ENCODE measurements at places on chromosomes 11 and 22.
A peak's percentile ranks its signal among the peaks of the same experiment; 100 is the strongest.

GRCh38 chr11:66719111-66719872, 9.7 kb downstream of the SPTBN2 start:
- no peak for DNase-seq

DNA sequence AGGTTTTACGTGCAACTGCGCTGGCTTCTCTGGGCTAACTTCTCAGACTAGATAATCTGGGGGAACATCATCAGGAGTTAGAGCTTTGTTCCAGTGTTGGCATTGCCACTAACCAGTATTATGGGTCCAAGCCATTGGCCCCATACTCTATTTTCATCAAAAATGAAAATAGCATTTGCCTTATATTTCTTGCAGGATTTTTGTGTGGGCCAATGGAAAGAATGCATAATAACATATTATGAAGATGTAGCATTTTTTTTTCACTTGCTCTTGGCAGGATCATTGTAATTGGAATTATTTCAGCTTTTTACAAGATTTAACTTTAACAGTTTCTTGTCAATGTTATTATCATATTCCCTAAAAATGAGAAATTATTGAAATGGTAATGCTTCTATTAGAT, 16.1 kb downstream of the ARHGAP42 start:
- no peak for DNase-seq

DNA sequence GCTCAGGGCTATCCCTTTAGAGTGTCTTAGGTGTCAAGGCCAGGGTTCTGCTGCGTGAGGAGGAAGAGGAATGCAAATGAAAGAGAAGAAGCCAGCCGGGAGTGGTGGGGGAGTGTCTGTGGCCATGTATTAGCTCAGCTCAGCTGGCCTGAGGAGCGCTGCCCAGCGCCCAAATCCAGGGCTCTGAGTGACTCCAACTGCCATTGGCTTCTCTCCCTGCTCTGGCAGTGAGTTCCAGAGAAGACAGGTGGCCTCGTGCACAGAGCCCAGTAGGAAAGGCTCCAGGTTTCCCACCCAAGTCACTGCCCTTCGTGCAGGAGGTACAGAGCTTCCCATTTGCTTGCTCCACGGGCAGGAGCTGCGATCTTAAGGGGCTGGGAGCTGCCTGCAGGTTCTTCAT, 302.0 kb downstream of the KIRREL3 start:
- no peak for DNase-seq

DNA sequence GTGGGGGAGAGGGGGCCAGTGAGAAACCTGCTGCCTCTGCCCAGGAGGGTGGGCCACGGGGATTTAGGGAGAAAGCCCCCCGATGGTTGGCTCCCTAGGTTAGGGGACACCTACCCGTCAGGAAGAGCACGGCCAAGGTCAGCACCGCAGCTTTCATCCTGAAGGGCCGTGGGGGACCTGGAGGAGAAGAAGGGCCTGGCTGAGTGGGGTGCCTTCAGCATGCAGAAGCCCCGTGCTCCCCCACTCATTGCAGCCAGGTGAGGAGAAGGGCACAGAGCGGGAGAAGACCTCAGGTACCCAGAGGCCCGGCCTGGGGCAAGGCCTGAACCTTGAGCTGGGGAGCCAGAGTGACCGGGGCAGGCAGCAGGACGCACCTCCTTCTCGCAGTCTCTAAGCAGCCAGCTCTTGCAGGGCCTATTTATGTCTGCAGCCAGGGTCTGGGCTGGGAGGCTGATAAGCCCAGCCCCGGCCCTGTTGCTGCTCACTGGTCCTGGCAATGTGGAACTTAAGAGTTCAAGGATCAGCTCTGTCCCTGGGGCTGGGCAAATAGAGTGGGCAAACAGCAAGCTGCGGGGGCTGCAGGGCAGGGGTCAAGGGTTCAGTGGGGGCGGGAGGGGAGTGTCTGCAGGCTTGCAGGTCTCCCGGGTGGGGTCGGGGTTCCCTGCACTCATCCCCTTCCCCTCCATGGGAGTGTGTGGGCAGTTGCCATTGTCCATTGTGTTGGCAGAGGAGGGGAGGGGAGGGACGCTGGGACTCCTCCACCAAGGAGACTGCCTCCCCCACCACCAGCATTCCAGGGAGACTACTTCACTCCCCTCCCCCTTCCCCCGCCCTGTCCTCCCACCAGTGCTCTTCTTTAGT, at the start of gene APOA1:
Gene APOA1, minus strand, starts transcription at position 392 of the 861 bp plus-strand sequence. Its CDS starts 235 bp downstream, at position 157.
- DNase-seq = no peak

GRCh38 chr22:20632082-20632481, 124.7 kb downstream of the MED15 start:
- DNase-seq = no peak

- peak; percentile 27 for DNase-seq
Observed at GRCh38 chr11:102831489-102832440, 11.6 kb downstream of the MMP3 start.

- no peak for DNase-seq
Observed at GRCh38 chr11:12274558-12275197, 102.7 kb upstream of the PARVA start.

GRCh38 chr11:130776061-130776419, 140.2 kb downstream of the SNX19 start:
- no peak for DNase-seq

- DNase-seq = no peak
Observed at GRCh38 chr11:94472916-94473799, 20.5 kb downstream of the MRE11 start.

GRCh38 chr11:8262552-8263108, 1.0 kb downstream of the LMO1 start:
- DNase-seq = peak; percentile 43

DNA sequence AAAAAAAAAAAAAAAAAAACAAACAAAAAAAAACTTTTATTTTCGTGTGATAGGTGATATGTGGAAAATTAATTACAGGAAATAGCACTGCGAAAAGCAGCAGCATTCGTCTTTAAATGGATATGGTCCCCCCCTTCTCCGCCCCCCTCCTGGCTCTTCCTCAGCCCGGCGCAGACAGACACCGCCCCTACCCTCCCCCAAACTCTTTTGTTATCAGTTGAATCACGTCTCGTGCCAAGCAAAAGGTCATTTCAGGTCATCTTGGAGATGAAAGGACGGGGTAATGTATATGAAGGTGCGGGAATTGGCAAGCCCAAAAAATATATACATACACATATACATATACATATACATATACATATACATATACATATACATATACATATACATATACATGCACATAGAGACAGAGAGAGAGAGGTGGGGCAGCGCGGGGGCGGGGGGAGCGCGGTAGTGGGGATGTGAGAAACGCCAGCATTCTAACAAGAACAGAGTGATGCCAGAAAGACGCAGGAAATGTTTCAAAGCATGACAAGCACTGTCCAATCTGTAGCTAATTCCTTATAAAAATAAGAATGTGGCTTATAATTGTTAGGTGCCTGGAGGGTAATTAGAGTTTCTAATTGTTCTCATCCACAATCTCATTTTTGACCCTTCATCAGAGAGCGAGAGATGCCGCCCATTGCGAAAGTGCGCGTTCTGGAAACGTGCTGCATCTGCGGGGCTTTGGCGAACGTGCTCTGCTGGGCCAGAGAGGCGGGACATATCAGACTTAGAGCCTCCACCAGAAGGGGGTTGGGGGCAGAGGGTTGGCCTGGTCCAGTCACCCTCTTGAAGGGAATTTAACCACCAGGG, 214.5 kb upstream of the UBASH3B start:
- DNase-seq = peak; percentile 31

GRCh38 chr11:17714356-17714854, 5.0 kb upstream of the MYOD1 start:
- DNase-seq = no peak

- DNase-seq = no peak
Observed at GRCh38 chr11:12287009-12287373, 90.4 kb upstream of the PARVA start.

DNA sequence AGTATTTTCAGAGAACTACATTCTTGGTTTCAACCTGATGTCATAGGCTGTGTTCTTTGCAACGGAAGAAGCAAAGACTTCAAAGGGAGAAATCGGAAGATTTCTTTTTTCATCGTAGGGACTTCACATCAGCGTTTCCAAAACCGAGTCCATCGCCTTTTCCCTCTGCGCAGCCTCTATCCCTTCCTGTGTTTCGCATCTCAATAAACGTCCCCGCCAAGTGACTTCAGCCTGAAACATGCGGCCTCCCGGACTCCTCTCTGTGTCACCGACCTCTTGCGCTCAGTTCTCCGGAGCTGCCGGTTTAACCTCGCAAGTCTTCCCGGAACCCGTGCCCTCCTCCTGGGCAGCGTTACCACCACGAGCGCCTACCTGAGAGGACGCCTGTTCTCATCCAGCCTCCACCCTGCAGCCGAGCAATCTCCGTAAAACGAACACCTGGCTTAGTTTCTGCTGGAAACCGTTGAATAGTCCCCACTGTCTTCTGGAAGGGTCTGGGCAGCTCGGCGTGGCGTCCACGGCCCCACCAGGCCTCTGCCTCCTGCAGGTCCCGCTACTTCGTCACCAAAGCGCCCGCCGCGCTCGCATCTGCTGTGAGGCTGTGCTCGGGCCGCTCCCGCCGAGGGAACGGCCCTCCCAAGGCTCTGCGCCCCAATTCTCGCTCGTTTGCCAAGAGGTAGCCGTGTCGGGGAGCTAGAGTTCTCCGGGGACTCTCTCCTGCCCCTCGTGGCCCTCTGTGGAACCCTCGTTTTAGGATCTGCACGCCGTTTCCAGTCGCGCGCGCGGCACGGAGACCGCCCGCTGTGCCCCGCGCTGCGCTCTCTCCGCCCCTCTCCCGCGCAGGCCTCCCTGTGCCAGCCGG, at the start of gene GLB1L3:
Gene GLB1L3, plus strand, starts transcription at position 846 of the 862 bp plus-strand sequence. CDS start 362 bp downstream, outside the sequence.
- no peak for DNase-seq

GRCh38 chr11:11454671-11455223, 101.7 kb upstream of the CSNK2A3 start:
- no peak for DNase-seq

DNA sequence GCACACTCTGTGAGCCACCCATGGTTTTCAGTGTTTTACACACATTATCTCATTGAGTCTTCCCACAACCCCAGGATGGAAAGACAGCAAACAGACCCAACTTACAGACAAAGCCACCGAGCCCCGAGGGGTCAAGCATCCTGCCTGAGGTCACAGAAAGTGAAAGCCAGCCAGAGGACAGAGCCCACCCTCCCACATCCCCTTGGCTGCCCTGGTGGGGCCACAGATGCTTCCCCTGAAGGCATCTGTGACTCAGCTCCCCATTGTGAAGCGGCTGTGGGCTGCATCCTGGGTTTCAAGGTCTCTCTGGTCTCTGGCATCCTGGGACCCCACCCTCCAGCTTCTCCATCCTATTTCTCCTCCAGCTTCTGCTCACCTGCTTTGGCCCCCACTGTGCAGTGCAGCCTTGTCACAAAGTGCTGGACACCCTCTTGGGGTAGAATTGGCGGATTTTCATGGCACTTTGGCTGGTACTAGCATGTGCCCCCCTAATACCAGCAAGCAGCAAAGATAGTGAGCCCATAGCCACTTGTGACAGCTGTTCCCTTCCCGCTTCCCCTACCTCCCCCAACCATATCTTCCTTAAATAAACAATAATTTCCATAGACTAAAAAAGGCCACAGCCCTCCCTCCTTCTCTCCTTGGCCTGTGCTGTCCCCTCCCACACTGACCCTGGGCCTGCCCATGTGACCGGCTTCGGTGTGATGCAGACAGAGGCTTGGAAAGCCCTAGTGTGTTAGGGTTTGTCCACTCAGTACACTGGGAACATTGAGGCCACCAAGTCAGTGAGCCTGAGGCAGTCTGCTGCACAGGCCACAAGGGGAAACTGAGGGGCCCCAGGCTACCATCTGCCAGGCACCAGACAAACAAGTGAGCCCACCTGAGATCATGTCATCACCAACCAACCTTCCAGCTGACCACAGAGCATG, 53.9 kb upstream of the SHISAL1 start:
- DNase-seq = no peak

- no peak for DNase-seq
Observed at GRCh38 chr22:41757502-41757901, 43.0 kb upstream of the CCDC134 start.

- DNase-seq = no peak
Observed at GRCh38 chr22:37345863-37346504, 63.7 kb downstream of the CYTH4 start.

DNA sequence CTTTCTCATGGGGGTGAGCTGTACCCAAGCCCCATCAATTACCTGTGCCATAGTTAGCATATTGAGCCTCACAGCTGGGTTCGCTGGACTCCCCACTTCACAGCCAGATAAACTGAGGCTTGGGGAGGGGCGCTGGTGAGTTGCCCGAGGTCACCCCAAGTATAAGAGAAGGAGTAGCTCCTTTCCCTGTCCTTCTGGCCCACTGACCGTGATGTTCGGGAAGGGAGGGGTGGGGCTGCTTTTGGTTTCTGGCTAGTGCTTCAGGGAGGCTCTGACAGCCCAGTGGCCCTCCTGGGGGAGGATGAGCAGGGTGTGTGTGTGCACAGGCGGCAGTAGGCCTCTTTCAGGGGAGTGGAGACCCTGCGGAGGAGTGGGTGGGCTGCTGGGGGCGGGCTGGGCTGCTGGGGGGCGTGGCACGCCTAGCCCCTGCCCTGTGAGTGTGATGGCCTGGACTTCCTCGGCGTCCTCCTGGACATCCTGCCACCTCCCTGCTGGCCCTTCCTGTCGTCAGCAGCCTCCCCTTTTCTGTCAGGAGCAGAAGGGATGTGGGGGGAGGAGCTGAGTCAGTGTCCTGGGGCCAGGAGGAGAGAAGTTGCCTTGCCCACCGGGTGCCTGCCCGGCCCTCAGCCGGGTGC, 50.3 kb downstream of the TRIOBP start:
- no peak for DNase-seq

DNA sequence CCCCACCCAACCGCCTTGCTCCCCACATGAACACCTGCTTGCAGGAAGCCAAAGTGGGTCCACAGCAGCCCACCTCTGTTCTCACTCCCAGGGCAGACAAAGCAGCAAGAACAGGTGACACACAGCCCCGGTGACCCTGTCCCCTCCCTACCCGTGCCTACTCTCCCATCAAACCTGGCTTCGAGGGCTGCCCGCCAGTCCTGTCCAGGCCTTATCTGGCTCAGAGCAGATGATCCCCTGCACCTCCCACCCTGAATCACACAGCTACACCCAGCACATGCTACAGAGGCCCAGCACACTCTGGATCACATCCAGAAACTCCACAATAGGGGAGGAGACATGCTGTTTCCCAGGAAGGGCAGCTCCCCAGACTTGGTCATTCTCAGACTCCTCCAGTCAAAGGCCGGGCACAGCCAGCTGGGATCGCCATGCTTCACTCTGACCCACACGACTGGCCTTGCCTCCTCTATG, 6.2 kb upstream of the RGL4 start:
- DNase-seq = no peak

DNA sequence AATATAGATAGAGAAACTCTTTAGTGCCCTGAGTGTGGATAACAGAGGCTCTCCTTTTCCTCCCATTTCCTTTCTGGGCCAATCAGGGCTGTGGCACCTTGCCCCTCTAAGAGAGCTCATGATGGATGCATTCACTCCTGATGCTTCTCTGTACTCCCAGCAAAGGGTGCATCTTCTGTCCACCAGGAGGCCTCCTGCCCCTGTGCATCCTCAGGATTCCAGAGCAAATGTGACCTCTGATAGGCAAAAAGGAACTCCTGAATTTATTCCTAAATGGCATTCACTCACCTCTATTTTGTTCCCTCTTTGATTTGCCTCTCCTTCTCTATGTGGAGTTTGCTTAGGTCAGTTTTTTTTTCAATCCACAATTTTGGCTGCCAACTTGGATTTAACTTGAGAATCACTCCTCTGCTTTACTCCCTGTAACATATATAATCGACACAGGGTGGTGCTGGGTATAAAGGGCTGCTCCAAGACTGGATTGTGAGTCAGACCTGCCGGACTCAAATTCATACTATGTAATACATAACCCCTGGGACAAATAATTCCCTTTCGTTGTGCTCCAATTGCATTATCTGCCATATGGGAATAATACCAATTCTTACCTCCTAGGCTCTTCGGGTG, 1.1 kb upstream of the MRGPRX4 start:
- DNase-seq = peak; percentile 1

Data from renal cortex interstitium (tissue), 15 donors.